ENCODE measurements at places on chromosomes 5 and 9. TPM values are rescaled to one million over a fixed set of nuclear protein-coding genes. Genes with fewer than 3 reads are reported as not detected.

GRCh38 chr5:124979251-124979650 lies 232.8 kb upstream of the ZNF608 start:
- no peaks in the 10 kb centered on the region for H3K27me3 ChIP-seq
- peaks cover 10% of the 10 kb centered on the region for H3K4me1 ChIP-seq
- H3K4me3 ChIP-seq, result no peak overlapping the region
- DNase-seq, result no peak

DNA sequence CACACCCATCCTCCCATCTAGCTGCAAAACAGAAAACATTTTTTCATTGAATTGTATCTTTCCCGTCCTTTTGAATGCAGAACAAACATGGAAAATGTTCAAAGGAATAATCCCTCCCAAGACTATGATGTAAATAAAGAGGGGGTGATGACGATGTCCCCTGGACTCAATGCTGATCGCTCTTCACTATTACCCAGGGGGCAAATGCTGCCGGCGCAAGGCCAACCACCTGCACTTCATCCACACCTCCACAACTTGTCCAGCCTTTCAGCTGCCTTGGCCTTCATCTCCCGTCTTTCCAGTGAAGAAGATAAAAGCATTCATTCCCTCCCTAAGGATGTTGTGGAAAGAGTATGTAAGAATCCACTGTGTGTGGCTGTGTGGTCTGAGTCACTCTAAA lies 240.3 kb downstream of the AGTPBP1 start:
- H3K27me3 ChIP-seq, result no peaks in the 10 kb centered on the region
- no peak for DNase-seq
- H3K4me3 ChIP-seq, result no peak overlapping the region
- no peak overlapping the region for H3K27ac ChIP-seq
- no peaks in the 10 kb centered on the region for H3K4me1 ChIP-seq
- no peaks in the 10 kb centered on the region for H3K36me3 ChIP-seq

DNA sequence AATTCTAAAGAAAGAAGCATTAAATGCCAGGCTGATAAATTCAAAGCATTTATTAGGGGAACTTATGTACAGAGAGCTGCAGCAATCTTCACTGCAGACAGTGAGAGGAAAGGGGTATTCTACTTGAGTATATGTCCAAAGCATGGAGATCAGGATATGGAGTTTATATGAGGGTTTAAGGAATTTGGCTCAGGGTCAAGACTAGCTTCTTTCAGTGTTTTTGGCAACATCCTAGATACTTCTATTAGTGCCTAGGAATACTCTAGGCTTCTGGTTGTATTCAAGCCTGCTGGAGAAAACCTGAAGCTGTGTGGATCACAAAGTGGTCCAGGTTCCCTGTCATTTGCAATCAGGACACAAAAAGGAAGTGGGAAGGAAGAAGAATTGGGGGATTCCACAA lies 194.6 kb downstream of the CETN3 start:
- H3K4me1 ChIP-seq, result no peaks in the 10 kb centered on the region
- no peak for DNase-seq
- no peak overlapping the region for H3K4me3 ChIP-seq
- no peak overlapping the region for H3K27ac ChIP-seq
- no peaks in the 10 kb centered on the region for H3K27me3 ChIP-seq
- no peaks in the 10 kb centered on the region for H3K36me3 ChIP-seq

- no peaks in the 10 kb centered on the region for H3K4me1 ChIP-seq
- no peaks in the 10 kb centered on the region for H3K36me3 ChIP-seq
- DNase-seq, result no peak
- no peak overlapping the region for H3K27ac ChIP-seq
- no peak overlapping the region for H3K4me3 ChIP-seq
- no peaks in the 10 kb centered on the region for H3K27me3 ChIP-seq
Measured at GRCh38 chr5:140126315-140127012, 727 bp downstream of the IGIP start.

GRCh38 chr9:109224751-109225150 lies 57.7 kb upstream of the FRRS1L start:
- H3K36me3 ChIP-seq, result no peaks in the 10 kb centered on the region
- no peak overlapping the region for H3K27ac ChIP-seq
- DNase-seq, result no peak
- H3K27me3 ChIP-seq, result no peaks in the 10 kb centered on the region

DNA sequence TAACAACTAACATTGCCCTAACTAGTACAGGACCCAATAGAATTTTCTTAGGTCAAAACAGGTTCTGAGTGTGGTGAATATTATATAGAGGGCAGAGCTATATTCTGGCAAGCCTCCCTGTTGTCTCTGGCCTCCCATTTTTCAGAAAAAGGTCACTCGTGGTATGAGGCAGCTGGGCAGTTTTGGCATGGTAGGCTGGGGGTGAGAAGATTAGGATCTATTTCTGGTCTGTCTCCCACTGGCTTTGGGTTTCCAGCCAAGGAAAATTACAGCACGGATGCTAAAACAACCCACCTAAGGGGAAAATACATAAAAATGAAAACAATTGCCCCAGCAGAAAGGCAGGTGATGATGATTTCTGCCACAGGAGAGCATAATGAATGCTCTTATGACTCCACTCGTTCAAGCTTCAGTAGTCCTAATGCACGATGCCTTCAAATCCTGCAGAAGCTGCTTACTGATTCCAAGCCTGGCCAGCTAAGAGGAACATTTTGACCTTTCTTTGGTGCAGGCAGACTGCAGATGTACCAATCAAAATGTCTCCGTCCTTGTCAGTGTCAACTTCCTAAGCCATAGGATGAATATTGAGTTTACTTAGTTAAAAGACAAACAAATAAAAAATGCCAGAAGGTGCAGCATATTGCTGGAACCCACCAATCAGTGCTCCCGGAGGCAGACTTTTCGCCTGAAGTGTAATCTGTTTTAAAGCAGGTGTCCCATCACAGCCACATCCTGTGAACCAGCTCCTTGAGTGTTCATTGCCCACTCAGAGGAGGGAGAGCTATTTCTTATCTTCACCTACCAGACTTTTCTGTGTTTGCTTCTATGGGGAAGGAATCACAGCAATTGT lies 435.4 kb downstream of the ZSWIM6 start:
- no peak overlapping the region for H3K27ac ChIP-seq
- H3K4me1 ChIP-seq, result no peaks in the 10 kb centered on the region
- H3K4me3 ChIP-seq, result no peak overlapping the region
- H3K36me3 ChIP-seq, result no peaks in the 10 kb centered on the region
- no peaks in the 10 kb centered on the region for H3K27me3 ChIP-seq

DNA sequence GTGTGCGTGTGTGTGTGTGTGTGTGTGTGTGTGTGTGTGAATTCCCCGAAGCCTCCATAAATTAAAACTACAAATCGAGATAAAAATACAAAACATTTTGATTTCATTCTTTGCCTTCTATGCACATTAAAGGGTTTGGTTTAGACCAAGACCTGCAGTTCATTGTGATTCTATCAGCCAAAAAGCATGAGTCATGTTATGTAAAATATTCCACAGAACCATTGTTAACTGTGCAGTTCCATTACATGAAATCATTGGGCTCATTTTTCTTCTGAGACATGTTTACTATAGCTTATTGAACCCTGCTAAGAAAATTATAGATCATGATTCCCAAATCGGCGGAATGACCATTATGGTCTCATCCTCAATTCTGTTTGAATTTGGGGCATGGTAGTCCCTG lies 11.7 kb downstream of the CAVIN4 start:
- no peaks in the 10 kb centered on the region for H3K36me3 ChIP-seq
- peaks cover 18% of the 10 kb centered on the region for H3K4me1 ChIP-seq
- no peak overlapping the region for H3K4me3 ChIP-seq
- no peak overlapping the region for H3K27ac ChIP-seq

- H3K27me3 ChIP-seq, result no peaks in the 10 kb centered on the region
- no peak overlapping the region for H3K27ac ChIP-seq
- H3K36me3 ChIP-seq, result no peaks in the 10 kb centered on the region
- peaks cover 5% of the 10 kb centered on the region for H3K4me1 ChIP-seq
- H3K4me3 ChIP-seq, result no peak overlapping the region
Measured at GRCh38 chr5:152185547-152186245, 219.4 kb downstream of the NMUR2 start.

GRCh38 chr9:117873664-117874063 lies 169.5 kb downstream of the TLR4 start:
- no peak overlapping the region for H3K27ac ChIP-seq
- H3K27me3 ChIP-seq, result no peaks in the 10 kb centered on the region
- H3K4me3 ChIP-seq, result no peak overlapping the region
- no peaks in the 10 kb centered on the region for H3K36me3 ChIP-seq

The SPINK4 gene
- 0.53 TPM for total RNA-seq

Data from HepG2 (cell line).